Osteocyte (in vitro differentiated cells): ENCODE measurements at places on chromosomes 7 and 10. TPM values are rescaled to one million over a fixed set of nuclear protein-coding genes. Genes with fewer than 3 reads are reported as not detected.

DNA sequence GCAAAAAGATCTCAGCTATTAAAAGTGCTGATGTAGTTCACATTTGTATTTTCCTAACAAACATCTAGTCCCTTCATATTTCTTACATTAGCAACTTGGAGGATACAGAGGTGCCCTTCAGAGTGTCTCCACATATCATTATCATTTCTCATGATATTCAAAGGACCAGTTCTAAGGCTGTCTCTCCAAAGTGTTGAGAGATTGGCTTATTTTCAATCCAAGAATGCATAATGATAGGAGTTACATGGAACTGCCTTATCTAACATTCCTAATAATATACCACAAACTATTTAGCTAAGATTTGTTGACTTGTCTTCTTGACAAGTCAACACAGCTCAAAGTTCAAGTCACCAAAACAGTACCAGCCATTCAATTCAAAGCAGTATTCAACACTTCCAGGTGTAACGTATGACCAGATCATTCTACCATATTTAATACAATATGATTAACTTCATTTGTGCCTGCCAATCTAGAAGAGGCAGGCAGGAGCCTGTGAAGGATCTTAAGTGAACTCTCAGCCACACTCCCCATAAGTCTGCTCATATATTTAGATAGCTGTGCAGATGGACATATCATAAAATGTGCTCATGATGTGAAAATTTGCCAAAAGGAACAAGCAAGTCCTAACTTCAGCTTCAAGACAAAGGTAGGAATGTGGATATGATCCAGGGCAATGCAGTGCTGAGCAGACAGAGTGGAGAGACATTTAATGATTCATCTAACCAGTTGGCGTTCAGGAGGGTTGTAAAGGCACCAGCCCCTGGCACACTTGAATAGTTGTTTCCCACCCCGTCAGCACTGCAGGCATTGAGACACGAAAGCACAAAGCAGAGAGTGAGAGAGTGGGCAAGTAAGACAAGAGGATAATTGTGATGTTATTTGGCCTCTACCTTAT lies 108.3 kb downstream of the MTERF1 start:
- H3K4me3 ChIP-seq: no peak overlapping the region
- H3K27ac ChIP-seq: no peak overlapping the region
- peaks cover 3% of the 10 kb centered on the region for H3K4me1 ChIP-seq
- peaks cover 8% of the 10 kb centered on the region for H3K27me3 ChIP-seq
- no peak for DNase-seq

DNA sequence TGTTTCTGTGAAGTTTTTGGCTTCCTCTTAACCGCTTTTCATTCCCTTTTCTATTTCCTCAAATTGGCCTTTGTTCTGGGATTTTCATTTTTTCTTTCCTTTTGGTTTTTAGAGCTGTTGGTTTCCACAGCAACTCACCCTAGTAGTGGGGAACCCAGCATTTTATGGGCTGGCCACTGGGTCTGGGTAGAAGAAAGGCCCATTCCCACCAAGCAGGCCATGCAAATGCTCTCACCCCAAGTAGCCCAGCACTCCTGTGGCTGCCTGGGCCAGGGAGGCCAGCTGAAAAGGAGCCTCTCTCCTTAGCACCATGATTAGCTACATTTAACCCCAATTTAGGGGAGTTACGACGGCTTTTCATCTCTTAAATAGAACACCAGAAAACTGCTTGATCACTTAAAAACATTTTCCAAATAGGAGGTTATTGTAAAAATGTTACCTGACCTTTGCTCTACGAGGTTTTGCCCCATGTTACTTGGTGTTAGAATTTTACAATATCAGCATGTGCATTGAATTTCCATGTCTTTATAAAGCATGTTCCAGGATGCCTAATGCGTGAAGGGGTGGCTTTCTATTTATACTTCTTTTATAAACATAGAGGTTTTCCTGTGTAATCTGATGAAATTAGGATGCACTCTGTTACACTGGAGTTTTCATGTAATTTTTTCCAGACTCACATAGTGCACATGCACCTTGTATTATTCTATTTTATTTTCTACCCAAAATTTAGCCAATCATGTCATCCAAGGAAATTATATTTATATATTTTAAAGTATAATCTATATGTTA lies 75.4 kb downstream of the FAM171A1 start:
- H3K4me1 ChIP-seq: peaks cover 20% of the 10 kb centered on the region
- no peak overlapping the region for H3K27ac ChIP-seq
- no peak overlapping the region for H3K4me3 ChIP-seq
- H3K36me3 ChIP-seq: no peaks in the 10 kb centered on the region

DNA sequence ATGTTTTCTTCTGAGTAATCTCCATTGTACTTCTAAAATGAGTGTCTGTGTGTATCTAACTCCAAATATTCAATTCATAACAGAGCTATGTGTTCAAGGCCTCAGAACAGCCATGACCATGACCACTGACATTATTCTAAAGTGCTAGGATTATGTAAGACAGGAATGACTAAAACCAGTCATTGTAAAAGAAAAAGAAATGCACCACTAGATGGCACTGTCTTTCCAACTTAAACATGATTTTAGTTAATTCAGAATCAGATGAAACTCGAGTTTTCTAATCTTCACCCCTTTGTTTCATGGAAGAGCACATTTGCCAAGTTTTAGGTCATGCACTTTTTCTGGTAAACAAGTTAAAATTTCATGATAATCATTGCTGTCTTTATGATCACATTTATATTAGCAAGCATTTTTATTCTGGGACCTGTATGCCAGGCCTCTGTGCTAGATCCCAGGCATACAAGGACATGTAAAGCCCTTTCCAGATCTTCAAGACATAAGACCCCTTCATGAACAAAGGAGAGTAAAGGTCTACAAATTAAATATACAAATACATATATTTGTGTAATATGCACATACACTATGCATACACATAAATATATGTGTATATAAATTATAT lies 26.1 kb upstream of the RSU1 start:
- H3K27ac ChIP-seq: no peak overlapping the region
- H3K4me3 ChIP-seq: no peak overlapping the region
- no peaks in the 10 kb centered on the region for H3K27me3 ChIP-seq
- peaks cover 2% of the 10 kb centered on the region for H3K4me1 ChIP-seq
- H3K36me3 ChIP-seq: peaks cover 2% of the 10 kb centered on the region
- no peak for DNase-seq

DNA sequence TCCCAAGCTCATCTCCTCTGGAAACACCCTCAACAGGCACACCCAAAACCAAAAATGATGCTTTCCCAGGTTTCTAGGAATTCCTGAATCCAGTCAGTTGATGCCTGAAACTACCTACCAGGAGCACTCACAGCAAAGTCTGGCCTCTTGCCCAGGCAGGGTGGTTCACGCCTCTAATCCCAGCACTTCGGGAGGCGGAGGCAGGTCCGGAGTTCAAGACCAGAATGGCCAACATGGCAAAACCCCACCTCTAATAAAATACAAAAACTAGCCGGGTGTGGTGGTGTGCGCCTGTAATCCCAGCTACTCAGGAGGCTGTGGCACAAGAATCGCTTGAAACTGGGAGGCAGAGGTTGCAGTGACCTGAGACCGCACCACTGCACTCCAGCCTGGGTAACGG lies 1.9 kb downstream of the MAD1L1 start:
- DNase-seq: no peak
- H3K4me3 ChIP-seq: no peak overlapping the region
- H3K27me3 ChIP-seq: no peaks in the 10 kb centered on the region
- peaks cover 18% of the 10 kb centered on the region for H3K36me3 ChIP-seq
- peaks cover 14% of the 10 kb centered on the region for H3K4me1 ChIP-seq
- no peak overlapping the region for H3K27ac ChIP-seq

- H3K4me3 ChIP-seq: peak overlapping the region; percentile 7
- H3K36me3 ChIP-seq: peaks cover 5% of the 10 kb centered on the region
- peaks cover 31% of the 10 kb centered on the region for H3K4me1 ChIP-seq
- peak overlapping the region; percentile 76 for H3K27ac ChIP-seq
Observed at GRCh38 chr7:41045556-41046123, 657.2 kb downstream of the INHBA start.

DNA sequence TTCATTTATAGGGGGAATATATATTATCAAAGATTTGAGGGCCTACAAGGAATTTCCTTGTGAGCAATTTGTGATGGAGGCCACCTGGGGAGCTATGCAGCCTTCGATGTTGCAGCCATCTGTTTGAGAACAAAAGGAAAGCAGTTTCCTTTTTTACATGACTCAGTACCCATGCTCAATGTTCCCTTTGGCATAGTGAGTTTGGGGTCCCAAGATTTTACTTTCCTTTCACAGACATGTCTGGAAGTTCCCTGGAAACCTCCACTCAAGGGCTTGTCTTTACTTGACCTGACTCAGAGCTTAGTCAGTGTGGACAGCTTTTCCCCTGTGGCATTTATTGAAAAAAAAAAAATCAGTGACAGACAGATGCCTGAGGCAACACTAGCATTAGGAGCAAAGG lies 73.5 kb upstream of the VIPR2 start:
- no peak overlapping the region for H3K27ac ChIP-seq
- no peaks in the 10 kb centered on the region for H3K4me1 ChIP-seq
- H3K4me3 ChIP-seq: no peak overlapping the region

- no peaks in the 10 kb centered on the region for H3K27me3 ChIP-seq
- no peak overlapping the region for H3K27ac ChIP-seq
- no peak overlapping the region for H3K4me3 ChIP-seq
- DNase-seq: no peak
Observed at GRCh38 chr10:80660266-80660665, 122.6 kb downstream of the SH2D4B start.

DNA sequence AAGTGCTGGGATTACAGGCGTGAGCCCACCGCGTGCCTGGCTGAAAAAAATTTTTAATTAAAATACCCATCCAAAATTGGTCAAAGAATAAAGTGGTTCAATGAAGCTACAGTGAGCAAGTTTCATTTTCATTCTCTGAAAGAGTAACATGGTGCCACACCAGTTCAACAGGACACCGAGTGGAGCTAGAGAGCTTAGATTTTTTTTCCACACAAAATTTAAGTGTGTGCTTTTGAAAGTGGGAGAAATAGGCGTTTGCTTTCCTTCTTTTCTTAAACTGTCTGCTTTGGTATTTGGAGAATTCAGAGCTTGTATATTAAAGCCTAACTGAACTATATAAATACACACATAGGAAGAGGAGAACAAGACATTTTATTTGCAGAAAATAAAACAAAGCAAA lies 43.4 kb downstream of the BPGM start:
- DNase-seq: no peak
- peak overlapping the region; percentile 34 for H3K4me3 ChIP-seq
- H3K4me1 ChIP-seq: peaks cover 69% of the 10 kb centered on the region
- H3K27me3 ChIP-seq: no peaks in the 10 kb centered on the region
- H3K27ac ChIP-seq: peak overlapping the region; percentile 97

DNA sequence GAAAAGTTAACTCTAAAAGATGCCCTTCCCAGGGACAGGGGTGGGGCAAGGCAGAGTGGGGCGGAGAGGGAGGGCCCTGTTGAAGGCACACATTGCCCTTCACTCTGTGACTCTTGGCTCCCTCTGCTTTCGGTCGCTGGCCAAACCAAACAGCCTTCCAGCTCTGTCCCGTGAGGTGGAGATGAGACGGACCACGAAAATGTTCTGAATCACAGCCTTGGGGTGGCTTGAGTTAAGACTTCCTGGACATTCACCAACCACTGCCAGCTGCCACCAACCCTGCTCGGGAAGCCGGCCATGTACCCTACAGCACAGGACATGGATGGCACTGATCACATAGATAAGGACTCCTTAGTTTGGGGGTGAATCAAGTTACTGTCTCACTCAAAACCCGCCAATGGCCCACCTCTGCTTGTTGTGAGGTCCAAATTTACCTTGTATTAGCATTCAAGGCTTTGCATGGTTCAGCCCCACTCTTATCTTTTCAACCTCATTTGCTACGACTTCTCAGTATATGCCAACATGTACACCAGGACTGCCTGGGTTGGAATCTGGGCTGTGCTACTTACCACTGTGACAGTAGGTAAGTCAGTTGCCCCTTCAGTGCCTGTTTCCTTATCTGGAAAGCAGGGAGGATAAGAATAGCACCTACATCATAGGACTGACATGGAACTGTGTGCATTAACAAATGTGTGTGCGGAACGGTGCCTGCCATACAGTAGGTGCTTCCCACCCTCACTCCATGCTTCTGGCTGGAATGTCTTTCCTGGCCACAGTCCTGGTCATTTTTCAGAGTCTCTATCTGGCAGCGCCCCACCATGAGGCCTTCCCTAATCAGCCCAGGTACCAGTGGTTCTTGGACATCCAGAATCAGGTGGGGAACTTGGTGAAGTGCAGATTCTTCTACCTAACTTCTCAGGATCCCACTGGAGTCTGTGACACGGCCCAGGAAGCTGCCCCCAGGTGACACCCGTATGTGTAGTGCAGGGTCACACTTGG lies 28.0 kb downstream of the ITPRIP start:
- peaks cover 51% of the 10 kb centered on the region for H3K4me1 ChIP-seq
- H3K36me3 ChIP-seq: peaks cover 20% of the 10 kb centered on the region
- peak overlapping the region; percentile 80 for H3K27ac ChIP-seq
- no peak overlapping the region for H3K4me3 ChIP-seq

GRCh38 chr10:75048669-75049098 lies 62.8 kb upstream of the SAMD8 start:
- peaks cover 12% of the 10 kb centered on the region for H3K27me3 ChIP-seq
- peaks cover 4% of the 10 kb centered on the region for H3K4me1 ChIP-seq
- DNase-seq: no peak

Gene PLAC9
- total RNA-seq: 125 and 131 TPM in 2 replicates

Gene GSDME
- 10.2 and 11.9 TPM in 2 replicates for total RNA-seq

Gene STAG3
- total RNA-seq: 1.0 and 1.5 TPM in 2 replicates

Gene ICA1
- 1.7 and 2.2 TPM in 2 replicates for total RNA-seq

Gene SPDYE6
- not detected in 2 replicates for total RNA-seq
